ENCODE measurements at places on chromosomes 3 and 15.
A peak's percentile ranks its signal among the peaks of the same experiment; 100 is the strongest.

DNA sequence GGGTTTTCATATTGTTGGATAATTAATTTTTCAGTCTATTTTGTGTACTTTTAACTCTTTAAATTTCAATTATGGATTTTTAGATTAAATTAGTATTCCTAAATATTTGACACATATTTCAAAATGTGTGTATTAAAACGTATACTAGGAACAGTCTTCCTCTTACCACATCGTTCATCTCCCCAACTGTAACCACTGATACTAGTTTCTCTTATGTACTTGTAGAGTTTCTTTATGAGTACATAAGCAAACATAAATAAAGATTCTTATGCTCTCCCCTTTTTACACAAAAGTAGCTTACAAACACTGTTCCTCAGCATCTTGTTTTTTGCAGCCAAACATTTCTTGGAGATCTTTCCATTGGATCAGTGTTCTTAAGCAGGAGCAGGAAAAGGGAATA is 45.9 kb downstream of the CMSS1 start:
- DNase-seq, result no peak

DNA sequence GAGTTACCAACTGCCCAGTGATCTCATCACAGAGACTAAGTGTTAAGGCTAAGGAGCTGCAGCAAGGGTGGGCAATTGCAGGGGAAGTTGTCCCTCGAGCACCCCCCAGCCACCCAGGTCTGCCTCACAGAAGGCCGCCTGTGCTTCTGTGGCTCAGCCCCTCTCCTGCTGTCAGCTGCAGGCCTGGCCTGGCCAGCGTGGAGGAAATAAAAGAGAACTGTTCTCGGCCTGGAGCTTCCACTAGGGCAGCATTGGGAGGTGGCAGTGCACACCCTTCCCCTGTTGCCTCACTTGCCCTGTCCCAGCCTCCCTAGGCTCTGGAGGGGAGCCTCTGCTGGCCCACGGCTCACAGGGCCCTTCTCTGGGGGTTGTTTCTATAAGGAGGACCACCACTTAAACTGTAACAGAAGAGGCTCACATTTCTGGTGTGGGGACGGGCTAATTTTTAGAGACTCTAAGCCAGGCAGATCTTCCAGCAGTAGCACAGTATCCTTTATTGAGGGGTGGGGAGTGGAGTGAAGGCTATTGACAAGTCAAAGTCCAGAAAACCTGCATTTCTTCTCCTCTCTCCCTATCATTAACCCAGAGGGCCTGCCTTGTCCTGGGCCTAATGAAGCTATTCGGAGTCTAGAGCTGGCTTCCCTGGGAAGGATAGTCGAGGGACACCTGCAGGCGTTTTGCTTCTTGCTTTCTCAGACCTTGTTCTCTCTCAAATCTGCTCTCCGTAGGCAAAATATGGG is 75.6 kb upstream of the ADPGK start:
- no peak for DNase-seq

GRCh38 chr15:68492855-68493254 is 60.9 kb upstream of the ITGA11 start:
- no peak for DNase-seq

- no peak for DNase-seq
Observed at GRCh38 chr15:59605994-59606393, 5.6 kb upstream of the GCNT3 start.

- DNase-seq, result peak; percentile 43
Observed at GRCh38 chr3:87082796-87083440, 92.0 kb upstream of the VGLL3 start.

DNA sequence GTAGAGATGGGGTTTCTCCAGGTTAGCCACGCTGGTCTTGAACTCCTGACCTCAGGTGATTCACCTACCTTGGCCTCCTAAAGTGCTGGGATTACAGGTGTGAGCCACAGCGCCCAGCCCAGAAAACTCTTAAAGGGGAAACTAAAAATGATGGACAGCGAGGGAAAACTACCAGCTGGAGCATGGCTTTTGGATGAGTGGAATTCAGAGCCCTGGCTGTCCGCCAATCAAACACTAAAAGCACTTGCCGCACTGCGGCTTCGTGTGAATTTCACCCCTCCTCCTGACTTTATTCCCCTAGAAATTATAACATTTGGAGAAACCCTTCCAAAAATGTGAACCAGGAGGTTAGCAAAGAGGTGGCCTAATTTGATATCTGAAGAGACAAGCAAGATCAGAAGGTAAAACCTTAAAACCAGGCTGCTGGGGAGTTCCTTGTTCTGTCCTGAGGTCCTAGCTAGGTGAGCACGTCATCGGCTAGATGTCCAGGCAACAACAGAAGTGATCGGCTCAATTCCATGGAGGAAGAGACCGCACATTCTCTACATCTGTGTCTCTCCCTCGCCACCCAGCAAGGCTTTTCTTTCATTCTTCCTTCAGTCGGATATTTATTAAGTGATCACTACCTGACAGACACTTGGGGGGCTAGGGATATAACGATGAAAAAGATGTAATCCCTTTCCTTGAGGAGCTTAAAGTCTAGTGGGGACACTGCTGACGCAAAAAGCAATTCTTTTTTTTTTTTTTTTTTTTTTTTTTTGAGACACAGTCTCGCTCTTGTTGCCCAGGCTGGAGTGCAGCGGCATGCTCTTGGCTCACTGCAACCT is 1.7 kb downstream of the TM4SF19 start:
- DNase-seq, result no peak

DNA sequence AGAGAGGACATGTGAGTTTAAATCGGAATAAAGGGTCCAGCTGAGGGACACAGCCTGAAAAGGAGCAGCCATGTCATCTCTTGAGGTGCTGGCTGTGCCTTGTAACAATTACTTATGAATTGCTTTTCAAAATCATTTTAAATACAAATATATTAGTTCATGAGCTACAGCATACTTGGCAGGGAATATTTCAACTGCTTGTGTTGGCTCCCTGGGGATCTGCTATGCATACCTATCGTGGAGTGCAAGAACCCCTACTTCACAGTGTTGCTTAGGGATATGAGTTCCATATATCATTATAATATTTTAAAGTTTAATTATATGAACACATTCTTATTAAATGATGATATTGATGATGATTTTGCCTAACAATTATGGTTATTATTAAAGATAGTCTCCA is 19.1 kb upstream of the P2RY14 start:
- no peak for DNase-seq

DNA sequence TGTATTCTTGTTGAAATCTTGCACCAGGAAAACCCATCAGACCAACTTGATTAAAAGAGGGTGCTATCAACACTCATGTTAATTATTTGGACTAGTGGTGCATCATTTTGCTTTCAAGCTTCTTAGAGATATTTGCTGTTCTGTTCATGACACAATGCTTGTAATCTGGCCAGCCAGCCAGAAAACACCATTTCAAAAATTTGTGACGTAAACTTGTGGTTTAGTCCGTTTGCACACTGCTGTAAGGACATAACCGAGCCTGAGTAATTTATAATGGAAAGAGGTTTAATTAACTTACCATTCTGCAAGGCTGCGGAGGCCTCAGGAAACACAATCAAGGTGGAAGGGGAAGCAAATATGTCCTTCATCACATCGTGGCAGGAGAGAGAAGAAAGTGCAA is 374.3 kb upstream of the TGFBR2 start:
- DNase-seq, result no peak

DNA sequence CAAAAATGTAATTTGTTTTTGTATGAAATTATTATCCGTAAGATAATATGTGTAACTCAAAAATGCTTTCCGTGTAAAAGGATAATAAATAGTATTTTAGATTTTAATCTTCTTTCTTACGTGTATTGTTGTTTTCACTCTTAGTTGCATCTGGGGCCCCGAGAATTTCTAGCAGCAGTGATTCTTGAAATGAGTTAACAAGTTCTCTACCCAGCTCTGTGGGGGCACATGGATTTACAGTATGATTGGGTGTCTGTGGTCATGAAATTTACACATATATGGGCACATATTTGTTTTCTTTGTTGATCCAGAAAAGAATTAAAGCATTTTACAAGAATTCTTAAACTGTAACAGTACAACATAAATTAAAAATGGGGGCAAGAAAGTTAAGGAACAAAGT is 145.9 kb upstream of the LRRFIP2 start:
- no peak for DNase-seq
